SK-N-SH (cell line): ENCODE measurements at places on chromosomes 3 and 15. TPM values are rescaled to one million over a fixed set of nuclear protein-coding genes. Genes with fewer than 3 reads are reported as not detected.
A peak's percentile ranks its signal among the peaks of the same experiment; 100 is the strongest.

FBXO40 gene
- polyA plus RNA-seq, result not detected in 2 replicates

NPAP1 gene
- under 0.01 TPM in 1 of 2 replicates, not detected in the other for polyA plus RNA-seq

- H3K4me1 ChIP-seq, result peaks cover 18% of the 10 kb centered on the region
- peak overlapping the region; percentile 85 for H3K4me3 ChIP-seq
- peak overlapping the region; percentile 96 for H3K27ac ChIP-seq
- peaks cover 6% of the 10 kb centered on the region; the same call in 1 of the 2 replicates for H3K36me3 ChIP-seq
Measured at GRCh38 chr15:75451202-75451673, 252 bp downstream of the SIN3A start.

DNA sequence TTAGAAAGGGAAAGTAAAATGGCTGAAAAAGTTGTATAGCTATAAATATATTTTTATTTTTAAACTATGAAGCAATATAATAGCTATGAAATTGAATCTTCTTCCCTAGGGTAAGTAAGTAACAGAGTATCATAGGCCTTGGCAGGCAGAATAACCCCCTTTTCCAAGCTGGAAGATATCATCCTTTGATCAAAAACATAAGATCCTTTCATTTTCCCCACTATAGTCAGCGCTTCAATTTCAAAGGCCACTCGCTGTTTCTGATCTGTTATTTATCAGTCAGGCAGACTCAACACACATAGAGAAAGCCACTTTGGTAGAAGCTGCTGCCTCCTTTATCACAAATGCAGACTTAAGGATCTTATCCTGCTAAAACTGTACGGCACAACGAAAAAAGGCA is 74.0 kb upstream of the UBE2E2 start:
- no peak overlapping the region for H3K4me3 ChIP-seq
- no peaks in the 10 kb centered on the region for H3K36me3 ChIP-seq
- H3K27ac ChIP-seq, result no peak overlapping the region
- H3K27me3 ChIP-seq, result no peaks in the 10 kb centered on the region
- H3K4me1 ChIP-seq, result peaks cover 2% of the 10 kb centered on the region; the same call in 1 of the 2 replicates

ALCAM gene
- polyA plus RNA-seq, result 58.3 and 87.2 TPM in 2 replicates

GPR27 gene
- polyA plus RNA-seq, result 0.05 and 0.16 TPM in 2 replicates
